ENCODE measurements at places on chromosomes 5 and 9.

DNA sequence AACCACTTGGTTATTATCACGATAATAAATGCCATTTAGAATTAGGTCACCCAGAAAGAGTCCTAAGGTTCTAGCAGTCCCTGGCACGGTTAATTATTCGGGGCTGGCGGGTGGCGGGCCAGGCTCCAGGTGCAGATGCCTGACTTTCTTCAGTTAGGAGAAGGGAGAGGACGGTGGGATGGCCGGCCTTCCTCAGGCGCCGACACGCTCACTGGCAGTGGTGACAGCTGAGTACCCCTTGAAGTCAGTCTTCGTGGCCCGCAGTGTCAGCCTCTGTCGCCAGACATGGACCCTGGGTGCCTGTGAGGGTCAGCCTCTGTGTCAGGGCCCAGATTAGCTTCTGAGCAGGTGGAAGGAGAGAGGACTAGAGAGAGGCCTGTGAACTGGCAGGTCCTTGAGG, 21.1 kb upstream of the EXOC3 start:
- DNase-seq, result no peak

- DNase-seq, result no peak
These were observed 16.1 kb upstream of the TMED7 start for GRCh38 chr5:115641948-115642347.

DNA sequence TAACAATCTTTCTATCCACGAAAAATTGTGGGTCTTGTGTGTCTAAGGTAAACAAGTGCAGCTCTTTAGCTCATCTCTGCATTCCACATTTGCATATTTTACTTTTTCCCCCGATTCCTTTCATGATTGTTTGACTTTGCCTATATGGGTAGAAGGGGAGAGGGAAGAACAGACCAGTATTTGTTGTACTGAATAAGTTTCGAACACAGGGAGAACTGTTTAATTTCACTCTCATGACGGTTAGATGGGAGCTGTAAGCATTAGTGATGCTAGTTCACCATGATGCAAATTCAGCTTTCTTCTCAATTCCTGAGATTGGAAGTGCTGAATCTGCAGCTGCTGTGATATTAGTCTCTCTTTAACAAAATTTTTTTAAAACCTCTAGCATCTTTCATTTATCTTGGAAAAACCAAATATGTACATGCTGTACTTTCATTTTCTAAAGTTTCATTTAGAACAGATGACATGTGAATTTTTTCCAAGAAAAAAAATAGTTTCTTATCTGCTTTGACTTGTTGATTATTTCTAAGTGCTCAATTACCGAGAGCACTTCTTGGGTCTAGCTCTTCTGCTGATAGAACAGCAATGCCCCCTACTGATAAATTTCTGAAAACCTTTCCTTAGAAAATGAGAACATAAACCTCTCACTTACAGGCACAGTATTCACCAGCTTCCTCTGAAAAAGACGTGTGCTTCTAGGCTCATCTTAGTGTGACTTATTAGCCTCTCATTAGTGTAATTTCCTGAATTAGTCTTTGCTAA, 149.5 kb downstream of the BAAT start:
- no peak for DNase-seq

- no peak for DNase-seq
These were observed 27.4 kb upstream of the CORO2A start for GRCh38 chr9:98219794-98220370.

GRCh38 chr9:126527109-126527825, 86.5 kb upstream of the LMX1B start:
- DNase-seq, result no peak

DNA sequence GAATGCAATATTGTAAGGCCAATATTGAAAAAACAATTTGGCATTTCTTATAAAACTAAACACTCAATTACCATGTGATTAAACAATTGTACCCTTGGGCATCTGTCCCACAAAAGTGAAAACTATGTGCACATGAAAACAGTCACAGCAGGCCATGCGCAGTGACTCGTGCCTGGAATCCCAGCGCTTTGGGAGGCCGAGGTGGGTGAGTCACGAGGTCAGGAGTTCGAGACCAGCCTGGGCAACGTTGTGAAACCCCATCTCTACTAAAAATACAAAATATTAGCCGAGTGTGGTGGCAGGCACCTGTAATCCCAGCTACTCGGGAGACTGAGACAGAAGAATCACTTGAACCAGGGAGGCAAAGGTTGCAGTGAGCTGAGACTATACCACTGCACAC, 343.7 kb downstream of the DMRTA1 start:
- no peak for DNase-seq

- DNase-seq, result no peak
These were observed 160.5 kb upstream of the TNC start for GRCh38 chr9:115278326-115279035.

GRCh38 chr5:167639273-167639672, 652.2 kb upstream of the WWC1 start:
- DNase-seq, result no peak

- DNase-seq, result no peak
These were observed 8.7 kb downstream of the RANBP6 start for GRCh38 chr9:6006749-6007057.

DNA sequence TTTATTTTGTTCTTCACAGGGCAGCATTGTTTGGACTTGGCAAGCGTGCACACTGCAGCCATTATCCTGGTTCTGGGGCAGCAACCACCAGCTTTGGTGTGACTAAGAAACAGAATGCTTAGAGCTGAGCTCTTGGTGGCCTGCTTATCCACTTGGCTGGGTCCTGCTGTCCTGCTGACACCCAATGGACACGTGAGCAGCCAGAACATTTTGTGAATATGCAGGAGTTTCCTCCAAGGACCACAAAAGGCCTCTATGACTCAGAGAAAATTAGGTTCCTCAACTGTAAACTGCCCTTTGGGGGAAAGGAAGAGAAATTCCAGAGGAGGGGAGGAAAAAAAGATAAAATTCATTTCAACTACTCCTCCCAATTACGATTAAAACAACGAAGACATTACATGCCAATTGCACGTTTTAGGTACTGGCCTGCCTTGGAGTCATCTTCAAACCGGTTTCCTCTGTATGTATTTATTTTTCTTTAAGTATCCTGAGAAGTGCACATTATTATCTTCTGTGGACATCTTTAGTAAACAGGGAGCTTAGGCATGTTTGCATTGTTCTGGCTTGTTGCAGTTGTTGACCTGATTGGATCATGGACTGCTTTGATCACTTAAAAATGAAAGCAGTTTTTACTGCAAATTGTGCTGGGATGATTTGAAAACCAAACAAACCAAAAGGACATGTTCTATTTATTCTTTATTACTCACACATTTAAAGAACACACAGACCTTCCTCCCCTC, 82.3 kb upstream of the TLE4 start:
- DNase-seq, result no peak
